ENCODE measurements at places on chromosomes 4 and X. TPM values are rescaled to one million over a fixed set of nuclear protein-coding genes. Genes with fewer than 3 reads are reported as not detected.

DNA sequence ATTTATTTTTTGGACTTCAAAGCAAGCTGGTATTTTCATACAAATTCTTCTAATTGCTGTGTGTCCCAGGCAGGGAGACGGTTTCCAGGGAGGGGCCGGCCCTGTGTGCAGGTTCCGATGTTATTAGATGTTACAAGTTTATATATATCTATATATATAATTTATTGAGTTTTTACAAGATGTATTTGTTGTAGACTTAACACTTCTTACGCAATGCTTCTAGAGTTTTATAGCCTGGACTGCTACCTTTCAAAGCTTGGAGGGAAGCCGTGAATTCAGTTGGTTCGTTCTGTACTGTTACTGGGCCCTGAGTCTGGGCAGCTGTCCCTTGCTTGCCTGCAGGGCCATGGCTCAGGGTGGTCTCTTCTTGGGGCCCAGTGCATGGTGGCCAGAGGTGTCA, 15.3 kb downstream of the FGFR3 start:
- no peak for DNase-seq

DNA sequence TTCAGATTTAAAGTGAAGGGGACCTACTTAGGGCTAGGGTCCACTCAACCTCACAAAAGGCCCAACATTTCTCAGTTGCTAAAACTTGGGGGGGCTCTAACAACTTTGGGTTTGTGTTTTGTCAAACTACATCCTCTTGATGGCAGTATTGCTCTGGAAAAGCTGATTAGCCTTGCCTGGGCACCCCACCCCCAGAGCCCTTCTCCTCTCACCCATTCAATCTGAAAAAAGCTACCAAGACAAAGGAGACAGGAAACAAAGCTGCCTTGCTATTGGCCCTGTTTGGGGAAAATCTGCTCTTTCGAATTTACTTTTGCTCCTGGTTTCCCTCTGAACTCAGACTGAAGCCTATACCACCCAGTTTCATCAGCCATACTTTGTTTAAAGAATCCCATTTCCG, 195.2 kb upstream of the STK26 start:
- no peak for DNase-seq

GRCh38 chr4:185740471-185740873, 71.5 kb downstream of the SORBS2 start:
- no peak for DNase-seq

The SCD5 gene
- 6.2 TPM for total RNA-seq

DNA sequence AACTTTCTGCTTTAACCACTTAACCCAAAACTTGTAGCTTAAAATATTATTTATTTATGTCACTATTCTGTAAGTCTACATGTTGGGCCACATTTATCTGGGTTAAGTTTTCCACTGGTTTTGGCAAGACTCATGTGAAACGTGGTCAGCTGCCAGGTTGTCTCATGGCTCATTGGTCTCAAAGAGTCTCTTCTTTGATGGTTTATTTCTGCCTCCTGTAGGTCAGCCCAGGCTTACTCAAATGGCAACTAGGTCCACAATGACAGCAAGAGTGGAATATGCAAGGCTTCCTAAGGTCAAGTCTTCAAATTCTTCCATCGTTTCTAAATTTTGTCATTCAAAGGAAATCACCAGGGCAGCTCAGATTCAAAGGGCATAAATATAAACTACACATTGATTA, 828.7 kb downstream of the PCDH7 start:
- DNase-seq: no peak

The USP9X gene
- total RNA-seq: 65.7 TPM

DNA sequence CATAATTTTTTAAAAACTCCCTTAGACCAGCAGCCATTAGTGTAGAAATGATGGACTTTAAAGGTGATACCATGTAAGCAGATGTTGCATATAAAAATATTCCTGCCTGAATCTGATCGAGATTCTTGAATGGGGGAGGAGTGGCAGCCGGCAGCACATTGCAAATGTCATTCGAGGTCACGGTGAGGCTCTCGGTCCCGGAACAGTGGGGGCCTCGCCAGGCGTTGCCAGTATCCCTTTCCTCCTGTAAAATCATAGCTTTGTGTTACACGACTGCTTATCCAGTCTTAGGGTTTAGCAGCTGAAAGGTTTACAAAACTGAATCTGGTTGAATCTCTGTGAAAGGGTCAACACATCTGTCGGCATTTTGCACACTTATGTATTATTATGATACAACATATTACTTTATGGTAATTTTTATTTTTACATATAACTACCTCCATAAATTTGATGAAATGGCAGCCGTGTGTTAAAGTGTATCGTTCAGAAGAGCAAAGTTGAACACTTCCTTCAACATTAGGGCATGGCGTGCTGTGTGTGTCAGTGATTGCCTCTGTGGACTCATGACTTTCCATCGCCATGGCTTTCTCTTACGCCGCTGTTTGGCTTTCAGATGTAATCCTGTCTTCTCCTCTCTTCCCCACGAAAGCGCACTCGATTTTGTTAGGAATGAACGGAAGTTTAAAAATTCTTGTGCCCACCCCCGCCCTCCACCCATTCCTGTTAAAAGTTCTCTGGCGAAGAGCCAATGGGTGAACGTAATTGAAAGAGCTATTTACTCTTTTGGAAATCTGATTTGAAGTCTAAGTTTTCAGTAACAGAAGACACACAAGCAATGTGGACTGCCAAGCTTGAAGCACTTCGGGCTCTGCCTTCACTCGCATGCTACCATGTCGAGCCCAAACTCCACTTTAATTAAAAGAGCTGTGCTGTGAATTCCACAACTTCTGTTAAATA, 114.8 kb downstream of the STOX2 start:
- no peak for DNase-seq

The RTL9 gene
- total RNA-seq: not detected

The ETDA gene
- total RNA-seq: not detected

The C1QTNF7 gene
- total RNA-seq: not detected

The TCP11X2 gene
- total RNA-seq: not detected

- no peak for DNase-seq
These were observed 14.6 kb downstream of the HDX start for GRCh38 chrX:84487365-84488353.

The GC gene
- not detected for total RNA-seq

The GAGE13 gene
- not detected for total RNA-seq

GRCh38 chr4:21765810-21766407, 182.7 kb downstream of the KCNIP4 start:
- DNase-seq: no peak

- no peak for DNase-seq
These were observed 19.4 kb upstream of the SMIM31 start for GRCh38 chr4:164734484-164734883.

The CNGA2 gene
- not detected for total RNA-seq

DNA sequence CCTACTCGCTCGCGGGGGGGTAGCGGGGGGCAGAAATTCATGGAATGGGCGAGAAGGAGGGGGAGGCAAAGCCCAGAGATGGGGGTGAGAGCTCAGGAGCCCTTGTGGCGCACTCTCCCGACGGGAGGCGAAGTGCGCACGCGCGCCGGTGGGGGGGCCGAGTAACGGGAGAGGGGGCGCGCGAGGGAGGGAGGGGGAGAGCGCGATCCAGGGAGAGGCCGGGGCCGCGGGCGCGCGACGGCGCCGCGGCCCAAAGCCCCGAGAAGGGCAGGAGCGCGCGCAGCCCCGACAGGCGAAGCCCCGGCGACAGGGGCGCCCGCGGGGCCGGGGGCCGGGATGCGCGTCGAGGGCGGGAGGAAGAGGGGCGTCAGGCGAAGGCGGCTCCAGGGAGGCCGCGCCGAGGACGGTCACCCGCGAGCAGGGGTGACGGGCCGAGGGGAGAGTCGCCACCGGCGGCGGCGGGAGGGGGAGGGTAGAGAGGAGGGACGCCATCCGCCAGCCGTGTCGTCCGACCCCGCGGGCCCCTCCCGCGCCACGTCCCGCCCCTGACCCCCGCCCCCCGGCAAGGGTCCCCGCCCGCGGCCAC, 421 bp downstream of the MECP2 start:
- peak; percentile 69 for DNase-seq

The ZBTB33 gene
- total RNA-seq: 19.0 TPM

- no peak for DNase-seq
These were observed 567.8 kb upstream of the CPEB2 start for GRCh38 chr4:14434483-14434882.

DNA sequence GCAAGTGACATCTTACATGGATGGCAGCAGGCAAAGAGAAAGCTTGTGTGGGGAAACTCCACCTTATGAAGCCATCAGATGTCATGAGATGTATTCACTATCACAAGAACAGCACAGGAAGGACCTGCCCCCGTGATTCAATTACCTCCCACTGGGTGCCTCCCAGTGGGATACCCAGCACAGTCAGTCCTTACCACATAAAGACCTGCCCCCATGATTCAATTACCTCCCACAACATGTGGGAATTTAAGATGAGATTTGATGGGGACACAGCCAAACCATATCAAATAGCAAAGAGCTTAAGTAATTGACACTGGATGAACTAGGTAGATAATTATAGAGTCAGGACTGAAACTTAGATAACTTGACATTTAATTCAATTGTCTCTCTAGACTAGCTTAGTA, 85.6 kb downstream of the SLIT2 start:
- DNase-seq: no peak

GRCh38 chr4:14877246-14878225, 124.7 kb upstream of the CPEB2 start:
- DNase-seq: no peak

The SOD3 gene
- total RNA-seq: not detected

GRCh38 chrX:2324151-2324550, 176.6 kb downstream of the DHRSX start:
- DNase-seq: no peak

DNA sequence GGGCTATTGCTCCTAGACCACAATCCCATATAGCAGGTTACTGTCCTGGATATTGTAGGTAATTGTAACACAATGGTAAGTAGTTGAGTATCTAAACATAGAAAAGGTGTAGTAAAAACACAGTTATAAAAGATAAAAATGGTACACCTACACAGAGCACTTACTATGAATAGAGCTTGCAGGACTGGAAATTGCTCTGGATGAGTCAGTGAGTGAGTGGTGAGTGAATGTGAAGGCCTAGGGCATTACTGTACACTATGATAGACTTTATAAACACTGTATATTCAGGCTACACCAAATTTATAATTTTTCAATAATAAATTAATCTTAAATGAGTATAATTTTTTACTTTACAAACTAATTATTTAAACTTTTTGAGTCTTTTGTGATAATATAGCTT, 425.7 kb downstream of the PABPC4L start:
- DNase-seq: no peak

The MND1 gene
- 29.1 TPM for total RNA-seq

- no peak for DNase-seq
These were observed 106.7 kb upstream of the ARHGAP24 start for GRCh38 chr4:85368240-85368639.
